ENCODE measurements at places on chromosomes 6 and 20.

- no peak for DNase-seq
Observed at GRCh38 chr6:66496659-66497058, 789.6 kb upstream of the EYS start.

DNA sequence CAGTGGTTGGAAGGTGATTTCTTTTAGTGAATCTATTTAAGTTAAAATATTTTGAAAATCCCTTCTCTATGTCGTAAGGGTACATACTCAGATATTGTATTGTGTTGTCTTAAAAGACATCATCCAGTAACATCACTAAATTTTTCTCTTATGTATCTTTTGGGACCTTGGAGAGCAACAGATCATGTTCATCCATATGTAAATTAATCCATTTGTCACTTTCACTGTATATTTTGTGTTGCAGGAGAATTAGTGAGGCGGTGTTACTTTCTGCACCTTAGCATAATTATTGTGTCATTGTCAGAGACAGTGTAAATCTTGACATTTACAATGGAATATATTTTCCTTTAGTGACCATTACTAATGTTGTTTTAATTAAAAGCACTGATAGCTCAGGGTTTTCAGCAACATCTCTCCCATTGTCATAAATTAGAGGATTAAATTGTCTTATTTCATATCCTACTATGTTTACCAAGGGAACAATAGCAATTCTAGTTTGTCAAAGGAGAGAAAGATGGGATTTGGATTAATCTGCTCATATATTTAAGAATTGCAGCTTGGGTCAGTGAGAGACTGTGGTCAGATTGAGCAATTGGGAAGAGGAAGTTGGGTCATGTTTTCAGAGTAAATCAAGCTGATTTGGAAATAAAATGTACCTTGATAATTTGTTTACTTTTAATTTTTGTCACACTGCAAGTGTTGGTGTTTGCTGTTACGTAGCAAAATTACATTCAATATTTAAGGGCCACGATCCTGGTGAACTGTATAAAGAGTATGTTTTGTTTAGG is 22.7 kb downstream of the DOK5 start:
- DNase-seq: no peak

DNA sequence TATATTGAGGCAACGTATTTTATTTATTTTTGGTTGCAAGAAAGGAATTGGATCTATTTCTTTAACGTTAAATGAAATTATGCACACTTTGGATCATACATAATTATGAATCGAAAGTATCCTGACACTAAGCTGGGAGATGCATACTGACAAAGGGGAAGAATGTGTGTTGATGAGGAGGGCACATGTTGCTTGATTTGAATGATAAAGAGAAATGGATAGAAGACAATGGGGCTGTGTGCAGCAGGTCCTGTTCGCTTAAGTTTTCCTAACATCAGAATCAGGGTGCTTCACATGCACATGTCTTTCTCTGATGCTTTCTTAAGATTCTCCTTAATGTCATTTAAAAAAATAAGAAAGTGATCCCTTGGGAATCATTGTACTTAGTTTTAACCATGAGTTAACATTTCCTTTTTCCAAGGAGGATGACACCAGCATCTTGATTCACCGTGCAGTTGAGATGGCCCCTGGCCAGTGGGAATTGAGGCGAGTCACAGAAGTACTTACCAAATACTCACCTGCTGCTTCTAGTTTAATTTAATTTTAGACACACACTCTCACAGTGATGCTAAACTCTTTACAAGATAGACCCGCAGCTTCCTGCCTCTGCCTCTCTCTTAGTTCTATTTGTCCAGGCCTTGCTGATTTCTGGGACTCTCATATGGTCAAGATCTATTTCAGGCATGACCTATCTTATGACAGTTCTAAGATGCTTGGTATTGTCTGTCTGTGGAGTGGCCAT is 116.5 kb downstream of the CLIC5 start:
- no peak for DNase-seq

- no peak for DNase-seq
Observed at GRCh38 chr6:103874575-103874974, 985.1 kb downstream of the HACE1 start.

DNA sequence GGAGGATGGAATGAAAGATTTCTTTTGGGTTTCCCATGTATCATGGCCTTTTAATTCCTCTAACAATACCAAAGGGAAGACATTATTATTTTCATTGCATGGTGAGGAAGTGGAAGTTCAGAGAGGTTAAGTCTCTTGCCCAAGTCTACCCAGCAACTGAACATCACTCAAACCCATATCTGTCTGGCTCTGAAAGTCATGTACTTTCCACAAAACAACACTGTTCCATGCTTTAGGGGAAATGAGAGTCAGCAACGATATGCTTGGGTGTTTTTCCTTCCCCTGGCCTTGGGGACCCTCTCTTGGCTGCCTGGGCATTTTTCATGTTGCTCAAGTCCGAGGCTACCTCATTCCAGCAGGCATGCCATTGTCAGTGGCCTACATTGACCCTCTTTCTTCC is 118.8 kb downstream of the ADTRP start:
- no peak for DNase-seq

- DNase-seq: no peak
Observed at GRCh38 chr6:88361754-88362153, 195.6 kb upstream of the CNR1 start.

DNA sequence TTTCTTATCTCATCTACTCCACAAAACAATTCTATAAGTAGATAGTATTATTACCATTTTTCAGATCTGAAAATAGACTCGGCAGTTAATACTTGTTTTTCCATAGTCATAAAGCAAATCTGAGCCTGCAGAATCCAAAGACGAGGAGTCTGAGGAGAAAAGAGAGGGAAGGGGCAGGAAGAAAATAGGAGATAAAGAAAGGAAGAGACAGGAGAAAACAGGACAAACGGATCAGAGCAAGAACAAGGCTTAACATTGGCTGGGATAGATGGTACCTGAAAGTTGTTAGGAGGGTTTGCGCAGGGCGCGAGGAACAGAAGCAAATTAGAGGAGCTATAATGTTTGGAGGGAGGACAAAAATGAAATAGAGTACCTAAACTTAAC is 639 bp upstream of the PPIL1 start:
- DNase-seq: no peak

- no peak for DNase-seq
Observed at GRCh38 chr6:81093051-81093450, 659.4 kb downstream of the TENT5A start.

DNA sequence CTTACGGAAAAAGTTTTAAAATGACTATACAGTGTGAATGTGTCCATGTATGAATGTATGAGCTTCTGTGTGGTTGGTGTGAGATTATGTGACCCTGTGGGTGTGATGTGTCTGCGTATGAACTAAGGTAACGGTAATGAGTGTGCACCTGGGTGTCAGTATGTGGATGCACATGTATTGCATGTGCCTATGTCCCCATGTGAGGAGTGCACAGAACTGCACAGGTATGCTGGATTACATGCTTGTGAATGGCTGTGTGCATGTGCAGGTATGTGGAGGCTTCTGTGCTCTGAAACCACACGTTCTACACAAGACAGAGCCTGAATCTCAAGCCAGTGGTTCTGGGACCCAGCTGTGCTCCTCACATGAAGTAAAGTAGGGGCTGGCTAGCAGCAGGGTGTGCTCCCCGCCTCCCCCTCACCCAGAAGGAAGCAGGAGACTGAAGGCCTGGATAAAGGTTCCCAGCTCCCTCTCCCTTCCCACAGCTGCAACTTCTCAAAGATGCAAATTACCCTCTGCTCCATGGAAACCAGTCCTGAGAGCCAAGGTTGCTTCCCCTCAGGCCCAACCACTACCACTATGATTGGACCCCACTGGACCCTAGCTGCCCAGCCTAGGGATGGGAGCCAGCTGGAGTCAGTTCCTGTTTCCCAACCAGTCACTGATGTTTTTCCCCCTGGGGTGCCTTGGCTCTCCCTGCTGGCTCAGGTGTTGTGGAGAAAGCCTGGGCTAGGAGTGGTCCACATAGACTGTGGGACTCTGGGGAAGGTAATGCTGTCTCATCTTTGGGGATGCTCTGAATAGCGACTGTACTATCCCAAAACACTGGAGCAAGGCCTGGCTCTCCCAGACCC is 24.8 kb upstream of the SPDEF start:
- peak; percentile 30 for DNase-seq

DNA sequence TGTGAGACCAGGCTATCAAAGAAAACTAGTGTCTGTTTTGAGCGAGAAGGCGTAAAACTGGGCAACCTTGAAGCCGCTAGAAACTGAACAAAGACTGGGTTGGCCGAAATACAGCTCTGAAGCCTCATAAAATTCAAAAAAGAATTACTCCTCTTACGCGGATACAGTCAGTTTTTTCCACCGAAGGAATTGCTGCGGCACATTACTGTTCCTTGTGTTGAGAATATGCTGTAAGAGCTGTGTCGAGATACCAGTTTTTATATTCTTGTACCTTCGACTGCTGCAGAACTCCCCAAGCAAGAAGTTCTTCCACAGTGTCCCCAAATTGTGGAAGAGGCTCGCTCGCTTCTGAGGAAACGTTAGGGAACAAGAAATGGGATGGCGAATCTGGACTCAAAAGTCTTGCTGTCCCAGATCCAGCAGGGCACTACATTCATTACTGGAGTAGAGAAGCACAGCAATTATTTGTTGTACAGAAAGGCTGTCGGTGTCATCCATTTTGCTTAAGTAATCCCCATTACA is 523 bp upstream of the COX7A2 start:
- no peak for DNase-seq

GRCh38 chr20:33649201-33649681 is 12.9 kb upstream of the C20orf144 start:
- no peak for DNase-seq

DNA sequence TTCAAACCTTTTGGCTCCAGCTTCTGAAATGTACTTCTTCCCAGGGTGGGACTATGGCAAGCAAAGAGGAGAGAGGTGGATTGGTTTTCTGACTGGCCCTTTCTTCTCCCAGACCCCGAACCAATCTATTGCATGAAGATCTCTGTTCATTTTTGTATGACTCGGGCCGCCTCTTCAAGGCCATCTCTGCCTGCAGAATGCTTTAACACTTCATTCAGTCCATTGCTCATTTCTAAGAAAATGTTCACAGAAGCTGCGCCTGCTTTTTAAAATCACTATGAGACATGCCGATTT is 1.6 kb downstream of the VGLL2 start:
- no peak for DNase-seq

DNA sequence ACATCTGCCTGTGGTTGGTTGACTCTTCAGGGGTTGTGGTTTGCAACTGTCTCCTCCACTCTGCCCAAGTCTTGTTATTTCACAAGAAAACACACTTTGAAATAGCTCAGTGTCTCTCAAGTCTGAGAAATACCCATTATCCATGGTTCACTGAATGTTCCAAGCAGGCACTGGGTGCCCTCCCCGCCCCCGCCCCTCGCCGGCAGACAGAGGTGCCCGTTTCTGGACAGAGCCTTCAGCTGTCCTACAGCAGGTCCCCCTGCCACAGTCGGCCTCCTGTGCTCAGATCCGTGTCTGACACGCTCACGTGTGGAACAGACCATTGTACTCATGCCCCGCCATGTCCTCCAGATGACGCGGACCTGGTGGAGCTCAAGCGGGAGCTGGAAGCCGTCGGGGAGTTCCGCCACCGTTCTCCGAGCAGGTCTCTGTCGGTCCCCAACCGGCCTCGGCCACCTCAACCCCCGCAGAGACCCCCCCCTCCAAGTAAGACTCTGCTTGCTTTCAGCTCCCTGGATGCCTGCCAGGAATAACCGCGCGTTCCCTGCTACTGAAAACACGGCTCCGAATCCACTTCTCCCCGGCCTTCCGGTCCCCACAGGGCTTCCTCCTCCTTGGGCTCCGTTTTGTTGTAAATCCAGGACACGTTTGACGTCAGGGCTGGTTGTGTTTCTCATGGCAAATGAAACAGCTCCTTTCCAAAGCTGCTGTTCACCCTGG is 81.4 kb downstream of the SERAC1 start:
- no peak for DNase-seq

- DNase-seq: no peak
Observed at GRCh38 chr6:137693711-137694110, 173.3 kb upstream of the TNFAIP3 start.

GRCh38 chr6:153668758-153669157 is 370.3 kb upstream of the OPRM1 start:
- no peak for DNase-seq

GRCh38 chr6:16277101-16277981 is 39.0 kb downstream of the GMPR start:
- peak; percentile 70 for DNase-seq

- no peak for DNase-seq
Observed at GRCh38 chr20:23753589-23753988, 2.9 kb upstream of the CST1 start.

DNA sequence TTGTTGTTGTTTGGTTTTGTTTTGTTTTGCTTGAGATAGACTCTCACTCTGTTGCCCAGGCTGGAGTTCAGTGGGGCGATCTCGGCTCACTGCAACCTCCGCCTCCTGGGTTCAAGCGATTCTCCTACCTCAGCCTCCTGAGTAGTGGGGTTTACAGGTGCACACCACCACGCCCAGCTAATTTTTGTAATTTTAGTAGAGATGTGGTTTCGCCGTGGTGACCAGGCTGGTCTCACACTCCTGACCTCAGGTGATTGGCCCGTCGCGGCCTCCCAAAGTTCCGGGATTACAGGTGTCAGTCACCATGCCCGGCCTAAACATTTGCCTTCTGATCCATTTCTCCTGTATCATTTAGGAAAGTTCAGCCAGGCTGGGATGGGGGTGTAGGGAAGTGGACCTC is 17.7 kb downstream of the DUSP22 start:
- DNase-seq: no peak

DNA sequence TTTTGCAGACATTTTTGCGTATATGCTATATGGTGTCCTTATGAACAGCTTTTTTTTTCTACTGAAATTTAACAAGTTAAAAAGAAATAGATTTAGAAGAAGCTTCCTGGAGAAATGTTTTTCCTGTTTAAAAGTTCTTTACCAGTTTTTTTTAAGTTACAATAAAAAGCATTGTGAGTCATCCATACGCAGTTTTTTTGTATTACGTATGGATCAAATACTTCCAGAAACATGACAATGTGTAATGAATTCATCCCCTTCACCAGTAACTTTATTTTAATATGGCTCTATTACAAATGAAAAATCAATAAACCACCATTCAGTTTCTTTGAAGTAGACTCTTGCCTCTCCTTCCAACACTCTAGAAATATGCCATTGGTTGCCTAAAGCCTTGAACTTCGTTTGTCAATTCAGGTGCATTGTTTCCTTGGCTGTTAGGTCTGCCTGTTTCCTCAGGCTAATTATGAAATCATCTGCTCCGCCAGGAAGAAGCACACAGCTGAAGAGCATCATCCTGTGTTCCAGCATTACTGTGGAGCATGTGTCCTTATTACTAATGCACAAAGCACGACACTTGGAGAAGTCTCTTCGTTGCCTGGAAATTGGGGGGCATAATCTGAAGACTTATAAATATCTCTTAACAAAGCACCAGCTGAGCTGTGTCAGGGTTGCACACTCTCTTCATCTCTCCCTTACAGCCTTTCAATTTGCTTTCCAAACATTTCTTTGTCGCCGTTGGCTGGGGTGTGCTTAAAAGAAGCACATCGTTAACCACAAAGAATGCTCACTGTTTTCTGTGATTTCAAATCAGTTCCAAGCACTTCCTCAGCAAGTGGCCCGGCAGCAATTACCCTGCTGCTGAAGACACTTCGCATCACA is 9.6 kb downstream of the MOXD1 start:
- DNase-seq: no peak
